GM19239 (cell line): ENCODE measurements at places on chromosomes 16 and 17.

- DNase-seq: no peak
These were observed 17.0 kb upstream of the KRT20 start for GRCh38 chr17:40901981-40902474.

DNA sequence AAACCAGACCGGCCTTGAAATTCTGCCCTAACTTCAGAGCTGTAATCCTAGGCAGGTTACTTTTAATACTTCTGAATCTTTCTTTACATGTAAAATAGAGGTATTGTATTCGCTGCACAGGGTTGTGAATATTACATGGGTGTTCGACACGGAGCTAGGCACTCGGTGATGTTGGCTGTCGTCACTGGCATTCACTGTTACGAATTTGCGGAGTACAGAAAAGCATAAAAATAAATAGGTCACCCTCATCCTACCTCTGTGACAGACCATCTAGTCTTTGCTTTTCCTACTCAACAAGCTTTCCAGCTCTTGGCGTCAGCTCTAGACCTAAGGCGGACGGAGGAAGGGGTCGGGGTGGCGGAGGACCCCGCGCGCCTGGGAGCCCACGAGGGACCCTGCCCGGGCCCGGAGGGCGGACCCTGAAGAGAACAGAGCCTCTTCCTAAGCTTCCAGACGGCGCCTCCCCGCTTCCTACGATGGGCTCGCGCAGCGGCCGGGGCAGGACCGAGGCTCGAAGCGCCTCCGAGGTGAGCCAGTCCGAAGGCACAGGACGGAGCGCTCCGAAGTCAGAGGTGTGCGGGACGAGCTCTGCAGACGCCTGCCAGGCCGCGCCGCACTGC is 879 bp upstream of the SPG7 start:
- no peak for DNase-seq

GRCh38 chr16:3377917-3378316 is 22.2 kb downstream of the OR2C1 start:
- no peak for DNase-seq

DNA sequence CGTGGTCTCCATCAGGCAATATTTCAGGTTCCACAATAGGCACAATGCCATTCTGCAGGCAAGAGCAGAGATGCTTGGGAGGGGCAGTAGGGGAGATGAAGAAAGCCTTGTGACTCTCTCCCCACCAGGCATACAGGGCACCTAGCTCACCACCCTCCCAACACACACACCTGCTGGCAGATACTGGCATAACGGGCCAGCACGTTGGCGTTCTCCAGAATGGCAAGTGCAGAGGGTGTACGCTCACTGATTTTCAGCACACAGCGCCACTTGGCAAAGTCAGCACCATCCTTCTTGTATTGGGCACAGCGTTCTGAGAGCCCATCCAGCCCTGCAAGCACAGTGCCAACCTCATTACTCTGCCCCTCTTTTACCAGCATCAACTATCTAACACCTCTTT is 2.2 kb downstream of the ALDOC start:
- no peak for DNase-seq

DNA sequence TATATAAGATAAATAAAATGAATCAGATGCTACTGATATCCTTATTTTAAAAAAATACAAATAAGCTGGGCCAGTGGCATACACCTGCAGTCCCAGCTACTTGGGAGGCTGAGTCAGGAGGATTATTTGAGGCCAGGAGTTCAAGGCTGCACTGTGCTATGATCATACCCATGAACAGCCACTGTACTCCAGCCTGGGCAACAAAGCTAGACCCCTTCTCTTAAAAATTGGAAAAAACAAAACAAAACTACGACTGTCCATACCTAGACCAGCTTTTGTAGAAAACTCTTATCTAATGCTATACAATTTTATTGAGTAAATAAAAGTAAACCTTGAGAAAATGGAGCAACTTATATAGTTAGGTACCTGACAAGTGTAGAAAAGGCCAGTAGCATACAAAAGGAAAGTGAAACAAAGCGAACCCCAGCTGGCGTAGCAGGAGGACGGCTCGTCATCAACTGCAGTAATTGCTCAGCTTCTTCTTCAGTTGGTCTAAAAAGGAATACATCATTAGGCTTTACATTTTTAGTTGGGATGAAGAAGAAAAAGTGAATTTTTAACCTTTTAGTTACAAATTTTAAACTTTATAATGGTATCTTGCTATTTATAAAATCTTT is 23.6 kb downstream of the INTS2 start:
- peak; percentile 36 for DNase-seq

DNA sequence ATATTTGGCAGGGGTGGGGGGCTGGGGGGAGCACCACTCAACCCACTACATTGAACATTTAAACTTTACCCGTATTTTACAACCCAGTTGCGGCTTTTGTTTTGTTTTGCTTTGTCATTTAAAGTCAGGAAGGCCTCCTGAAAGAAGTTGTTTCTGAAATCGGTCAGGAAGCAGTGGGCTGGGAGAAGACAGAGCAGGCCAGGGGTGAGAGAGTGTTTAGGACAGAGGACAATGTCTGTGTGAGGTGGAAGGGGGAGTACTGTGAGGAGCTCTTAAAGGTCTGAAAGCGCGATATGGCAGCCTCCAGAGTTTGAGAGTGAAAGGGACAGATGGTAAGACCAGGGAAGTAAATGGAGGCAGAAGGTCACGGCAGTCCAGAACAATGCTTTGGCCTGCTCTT is 6.1 kb upstream of the WFIKKN2 start:
- no peak for DNase-seq

DNA sequence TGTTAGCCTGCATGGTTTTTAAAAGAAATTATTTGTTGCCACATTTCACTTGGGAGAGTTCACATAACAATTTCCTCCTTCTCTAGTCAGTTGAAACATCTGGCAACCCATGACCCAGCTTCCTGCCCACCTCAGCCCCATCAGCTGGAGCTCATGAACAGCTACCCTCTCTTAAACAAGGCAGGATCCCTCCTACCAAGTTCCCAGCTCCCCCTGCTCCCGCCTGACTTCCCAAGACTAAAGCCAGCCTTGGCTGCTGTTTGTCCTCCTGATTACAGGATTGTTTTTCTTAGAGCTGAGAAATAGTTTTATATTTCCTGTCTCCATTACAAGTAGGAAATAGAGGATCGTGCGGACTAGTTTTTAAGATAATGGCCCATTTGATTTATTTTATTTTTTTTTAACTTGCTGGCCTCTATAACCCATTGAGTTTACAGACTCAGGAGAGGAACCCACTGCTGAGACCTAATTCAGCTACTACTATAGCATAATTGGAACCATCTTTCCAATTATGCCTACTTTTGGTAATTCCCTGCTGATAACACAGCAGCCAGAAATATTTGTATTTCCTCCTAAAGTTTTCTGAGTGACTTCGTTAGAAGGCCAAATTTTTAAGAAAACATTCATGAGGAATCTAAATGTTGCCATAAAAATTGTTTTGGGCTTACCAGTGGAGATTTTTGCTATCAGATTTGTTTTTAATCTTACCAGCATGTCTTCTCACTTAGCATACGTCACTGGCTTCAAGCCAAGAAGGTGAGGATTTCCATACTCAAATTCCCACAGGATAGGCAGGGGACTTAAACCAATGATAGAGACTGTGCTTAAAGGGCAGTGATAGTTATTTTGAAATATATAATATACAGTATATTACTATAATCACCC is 90.0 kb downstream of the ELAC2 start:
- DNase-seq: no peak

GRCh38 chr16:20648436-20648835 is 49.0 kb downstream of the ACSM1 start:
- DNase-seq: no peak

GRCh38 chr16:70576431-70577255 is 53.0 kb downstream of the SF3B3 start:
- DNase-seq: peak; percentile 43

DNA sequence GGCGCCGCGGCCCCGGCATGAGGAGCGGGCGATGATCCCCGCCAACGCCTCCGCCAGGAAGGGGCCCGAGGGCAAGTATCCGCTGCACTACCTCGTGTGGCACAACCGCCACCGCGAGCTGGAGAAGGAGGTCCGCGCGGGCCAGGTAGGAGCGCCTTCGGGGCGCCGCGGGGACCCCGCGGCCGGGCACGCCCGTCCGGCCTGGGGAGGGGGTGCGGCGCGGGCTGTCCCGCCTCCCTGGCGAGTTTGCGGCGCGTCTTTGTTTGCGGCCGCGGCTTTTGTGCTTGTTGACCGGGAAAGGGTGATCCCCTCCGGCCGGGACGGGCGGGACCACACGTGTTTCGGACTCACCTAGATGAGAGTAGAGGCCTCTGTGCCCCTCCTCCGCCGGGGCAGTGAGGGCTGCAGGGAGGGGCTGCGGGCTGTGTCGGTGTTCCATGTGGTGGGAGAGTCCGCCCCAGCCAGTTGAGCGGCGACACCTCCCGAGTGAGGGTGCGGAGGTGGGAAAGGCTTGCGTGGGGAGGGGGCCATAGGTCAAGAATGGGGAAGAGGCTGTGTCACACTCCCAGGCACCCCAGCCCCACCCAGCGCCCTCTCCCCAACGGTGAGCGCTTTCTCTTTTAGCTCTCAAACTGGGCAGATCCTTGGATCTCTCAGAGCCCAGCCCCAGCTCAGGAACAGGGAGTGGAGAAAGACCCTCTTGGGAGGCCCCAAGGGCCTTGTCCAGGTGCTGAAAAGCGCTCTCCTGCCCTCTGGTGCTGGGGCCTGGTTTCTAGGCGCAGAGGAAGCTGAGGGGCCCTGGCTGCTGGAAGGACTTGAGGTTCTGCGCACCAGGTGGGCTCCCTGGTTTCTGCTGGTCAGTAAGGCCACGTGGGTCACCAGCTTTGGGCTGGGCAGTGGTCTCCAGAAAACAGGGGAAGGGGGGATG is 923 bp downstream of the ANKRD13B start:
- no peak for DNase-seq

GRCh38 chr16:85052536-85052935 is 24.9 kb downstream of the KIAA0513 start:
- no peak for DNase-seq

- DNase-seq: no peak
These were observed at the start of gene ENO3 for GRCh38 chr17:4950746-4951204. Gene ENO3, plus strand, starts transcription at chr17:4951119. Its CDS starts 711 bp downstream, at chr17:4951830.

- DNase-seq: no peak
These were observed 27.2 kb downstream of the HEATR9 start for GRCh38 chr17:35841505-35841904.

- no peak for DNase-seq
These were observed 23.5 kb upstream of the PHOSPHO1 start for GRCh38 chr17:49254066-49254465.

GRCh38 chr17:64024215-64024654 is 3.8 kb upstream of the ICAM2 start:
- no peak for DNase-seq

GRCh38 chr16:11794447-11794846 is 2.6 kb downstream of the ZC3H7A start:
- no peak for DNase-seq

- peak; percentile 96 for DNase-seq
These were observed 4.6 kb downstream of the DHX58 start for GRCh38 chr17:42107597-42108576.

GRCh38 chr16:58339452-58339981 is 44.7 kb upstream of the PRSS54 start:
- no peak for DNase-seq

GRCh38 chr16:24525970-24526559 is 13.3 kb upstream of the RBBP6 start:
- DNase-seq: no peak

- DNase-seq: no peak
These were observed 26.1 kb downstream of the CD300LG start for GRCh38 chr17:43873091-43873490.

GRCh38 chr17:164303-165235 is 16.9 kb downstream of the DOC2B start:
- no peak for DNase-seq

DNA sequence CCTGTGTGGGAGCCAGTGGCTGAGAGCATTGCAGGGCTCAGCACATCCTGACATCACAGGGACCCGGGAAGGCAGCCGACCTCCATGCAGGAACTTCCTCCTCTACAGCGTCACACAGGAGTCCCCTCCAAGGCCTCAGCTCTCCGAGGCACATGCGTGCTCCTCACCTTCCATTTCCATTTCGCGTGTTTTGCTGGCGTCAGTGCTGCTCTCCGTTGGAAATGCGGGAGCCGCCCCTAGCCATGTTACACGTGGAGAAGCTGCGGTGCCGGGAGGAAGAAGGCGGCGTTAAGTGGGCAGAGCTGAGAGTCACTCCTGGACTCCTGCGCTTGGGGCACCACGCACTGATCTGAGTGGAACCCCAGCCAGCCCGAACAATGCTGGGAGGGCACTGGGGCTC is 25.2 kb upstream of the CRISPLD2 start:
- DNase-seq: no peak
